A549 treated with ZK216348 at 1 μM for 4 hours (cell line): ENCODE measurements at places on chromosomes 6 and 20. TPM values are rescaled to one million over a fixed set of nuclear protein-coding genes. Genes with fewer than 3 reads are reported as not detected.

The ANKRD66 gene
- not detected in 5 replicates for total RNA-seq

The HRH3 gene
- total RNA-seq: not detected in 5 replicates

The FAM184A gene
- not detected in 5 replicates for total RNA-seq

The SLPI gene
- total RNA-seq: 8.3 to 13.8 TPM (median 9.4 TPM) in 5 replicates

The NCOA7 gene
- 9.1 to 23.5 TPM (median 18.8 TPM) in 5 replicates for total RNA-seq

The LINC00237 gene
- total RNA-seq: not detected in 5 replicates

The SRMS gene
- total RNA-seq: 0.18 to 0.22 TPM in 2 of 5 replicates, not detected in the others

The TFAP2B gene
- total RNA-seq: not detected in 5 replicates

The FAM83C gene
- total RNA-seq: 0.07 to 0.15 TPM (median 0.12 TPM) in 4 of 5 replicates, not detected in the other

The GHRH gene
- not detected in 5 replicates for total RNA-seq

The NKAIN2 gene
- not detected in 5 replicates for total RNA-seq

The NMBR gene
- not detected in 5 replicates for total RNA-seq
